ENCODE measurements at places on chromosomes 6 and 20.

DNA sequence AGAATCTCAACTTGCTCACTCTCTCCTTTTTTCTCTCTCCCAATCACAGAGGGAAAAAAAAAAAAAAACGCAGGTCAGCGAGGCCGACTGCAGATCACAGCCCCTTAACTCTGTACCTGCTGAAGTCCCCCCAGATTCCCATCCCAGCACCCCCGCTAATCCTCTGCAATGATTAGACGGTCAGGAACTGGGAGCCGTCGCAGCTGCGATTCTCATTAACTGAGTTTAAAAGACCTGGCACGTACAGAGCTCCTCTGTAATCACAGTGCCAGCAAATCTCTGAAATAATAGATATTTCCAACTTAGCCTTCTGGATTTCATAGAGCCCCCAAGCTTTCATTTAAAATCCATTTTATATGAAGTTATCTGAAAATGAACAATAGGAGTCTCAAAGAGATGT is 84.4 kb downstream of the ANKRD60 start:
- no peak for DNase-seq

GRCh38 chr20:21083825-21084325 is 22.3 kb downstream of the LINC00237 start:
- DNase-seq = no peak

GRCh38 chr6:160861824-160862223 is 129.7 kb upstream of the MAP3K4 start:
- DNase-seq = no peak

GRCh38 chr6:153511896-153512496 is 380.9 kb upstream of the RGS17 start:
- peak; percentile 3 for DNase-seq

DNA sequence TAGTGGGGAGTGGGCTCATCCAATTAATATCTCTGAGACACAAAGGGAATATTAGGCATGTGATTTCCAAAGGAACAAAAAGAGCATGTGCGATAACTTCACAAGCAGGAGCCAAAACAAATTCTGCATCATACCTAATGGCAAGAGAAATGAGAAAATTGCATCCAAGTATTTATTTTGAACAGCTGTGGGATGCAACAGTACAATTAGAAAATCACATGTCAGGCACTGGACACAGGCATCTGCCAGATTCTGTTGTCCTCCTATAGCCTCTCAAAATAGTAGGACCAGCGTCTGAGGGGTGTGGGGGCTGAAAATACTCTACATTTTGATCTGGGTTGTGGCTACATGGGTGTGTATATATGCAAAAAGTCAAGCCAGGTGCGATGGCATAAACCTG is 66.3 kb downstream of the EDN1 start:
- DNase-seq = no peak

DNA sequence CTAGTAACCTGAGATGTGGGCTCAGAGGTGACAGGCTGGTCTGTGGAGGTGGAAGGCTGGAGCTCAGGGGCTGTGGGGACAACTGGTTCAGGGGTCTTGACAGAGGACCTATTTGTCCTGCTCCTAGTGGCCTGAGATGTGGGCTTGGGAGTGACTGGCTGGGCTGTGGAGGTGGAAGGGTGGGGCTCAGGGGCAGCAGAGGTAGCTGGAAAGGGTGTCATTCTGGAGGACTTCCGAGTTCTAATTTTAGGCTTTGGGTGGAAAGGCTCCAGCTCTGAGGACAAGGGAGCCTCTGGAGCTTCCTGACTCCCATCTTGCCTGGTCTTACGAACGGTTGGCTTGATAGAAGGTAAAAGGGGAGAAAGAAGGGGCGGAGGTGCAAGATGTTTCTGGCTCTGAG is 11.5 kb downstream of the MDC1 start:
- no peak for DNase-seq

- DNase-seq = no peak
These were observed 708.2 kb downstream of the PRKN start for GRCh38 chr6:162019349-162019748.

DNA sequence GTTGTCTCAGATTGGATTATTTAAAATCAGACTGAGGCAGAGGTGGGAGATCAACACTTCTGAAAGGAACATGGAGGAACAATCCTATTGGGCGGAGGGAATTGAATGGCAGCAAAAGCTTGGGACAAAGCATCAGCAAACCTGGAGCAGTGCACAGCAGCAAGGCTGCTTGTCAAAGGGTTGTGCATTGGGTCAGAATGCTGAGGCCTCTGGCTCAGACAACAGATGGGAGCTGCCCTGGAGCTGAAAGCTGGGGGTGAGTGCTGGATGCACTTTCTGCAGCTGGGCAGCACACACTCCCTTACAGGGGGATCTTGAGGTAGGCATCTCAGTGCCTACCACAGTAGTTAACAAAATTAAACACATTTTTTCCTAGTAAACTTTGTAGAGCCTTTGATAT is 634.4 kb upstream of the MMS22L start:
- no peak for DNase-seq

DNA sequence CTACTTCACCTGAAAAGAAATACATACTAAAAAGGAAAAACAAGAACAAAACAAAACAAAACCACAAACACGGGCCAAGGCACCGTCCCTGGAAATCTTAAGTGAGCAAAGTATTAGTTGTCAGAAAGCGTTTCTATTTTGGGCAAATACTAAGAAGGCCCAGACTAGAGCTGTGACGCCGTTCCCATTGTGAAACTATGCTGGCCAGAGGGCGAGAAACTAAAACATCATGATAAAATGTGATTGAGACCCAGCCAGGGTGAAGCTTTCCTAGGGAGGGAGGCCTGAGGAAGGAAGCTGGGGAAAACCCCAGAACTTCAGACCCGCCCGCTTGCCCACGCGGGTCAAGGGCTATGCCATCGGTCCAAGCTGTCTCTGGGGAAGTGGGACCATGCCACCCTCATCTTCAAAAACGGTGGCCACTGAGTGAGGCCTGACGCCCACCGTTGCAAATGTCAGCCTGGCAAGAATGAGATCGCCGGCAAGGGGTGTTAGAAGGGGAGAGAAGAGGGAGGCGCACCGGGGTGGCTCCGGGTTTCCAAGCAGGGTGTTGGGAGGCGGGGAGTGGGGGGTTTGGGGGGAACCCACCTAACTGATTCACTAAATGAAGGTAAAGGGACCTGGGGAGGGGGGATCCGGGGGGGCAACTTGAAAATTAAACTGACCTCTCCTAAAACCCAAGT is 1950.9 kb upstream of the DEFB115 start:
- DNase-seq = peak; percentile 35

DNA sequence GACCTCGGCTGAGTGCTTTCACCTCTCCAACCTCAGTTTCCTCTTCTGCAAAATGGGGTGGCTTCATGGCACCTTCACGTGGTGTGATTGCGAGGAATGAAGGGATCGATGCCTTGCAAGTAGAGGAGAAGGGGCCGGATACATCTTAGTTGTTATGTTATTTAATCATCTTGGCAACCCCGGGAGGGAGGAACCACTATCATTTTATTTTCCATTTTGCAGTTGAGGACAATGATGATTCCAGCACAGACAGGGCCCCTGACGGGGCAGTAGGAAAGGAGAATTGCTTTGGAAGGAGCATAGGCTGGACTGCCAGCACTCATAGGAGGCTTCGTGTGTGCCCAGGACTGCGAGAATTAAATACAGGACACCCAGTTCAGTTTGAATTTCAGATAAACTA is 2.5 kb upstream of the PMEPA1 start:
- DNase-seq = no peak

GRCh38 chr6:13678255-13678983 is 33.2 kb downstream of the RANBP9 start:
- no peak for DNase-seq

GRCh38 chr20:5848711-5849505 is 98.7 kb downstream of the SHLD1 start:
- peak; percentile 61 for DNase-seq

DNA sequence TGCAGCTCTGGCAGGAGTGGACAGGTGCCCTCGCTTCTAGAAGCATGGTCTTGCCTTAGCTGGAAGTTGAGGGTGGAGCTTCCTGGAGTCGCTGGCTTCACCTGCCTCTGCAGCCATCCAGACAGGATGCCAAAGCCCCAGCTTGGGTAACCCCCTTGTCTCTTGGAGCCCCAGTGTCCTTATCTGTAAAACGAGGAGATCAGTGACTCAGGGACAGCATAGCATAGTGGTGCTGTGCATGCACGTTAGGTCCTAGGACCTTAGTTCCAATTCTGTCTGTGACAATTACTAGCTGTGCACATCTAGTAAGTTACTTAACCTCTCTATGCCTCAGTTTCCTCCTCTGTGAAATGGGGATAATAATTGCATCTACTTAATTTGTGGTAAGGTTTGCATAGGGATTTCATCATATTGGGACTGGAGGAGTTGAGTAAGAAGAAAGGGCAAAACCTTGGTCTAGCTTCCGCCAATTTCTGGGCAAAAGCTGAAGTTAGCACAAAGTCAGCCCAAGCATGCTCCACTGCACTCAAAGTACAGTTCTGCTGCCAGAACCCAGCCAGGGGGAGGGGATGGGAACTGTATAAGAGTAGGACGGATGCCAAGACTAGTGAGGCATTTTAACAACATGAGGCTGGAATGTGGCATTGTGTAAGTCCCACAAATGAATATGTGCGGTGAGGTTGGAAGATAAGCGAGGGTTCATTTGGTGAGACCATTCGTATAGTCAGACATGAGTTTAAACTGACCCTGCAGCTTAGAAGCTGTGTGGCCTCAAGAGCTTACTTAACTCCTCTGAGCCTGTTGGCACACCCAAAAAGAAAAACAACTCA is 24.5 kb downstream of the TOX2 start:
- no peak for DNase-seq

GRCh38 chr6:154773610-154774089 is 40.4 kb downstream of the SCAF8 start:
- peak; percentile 11 for DNase-seq

DNA sequence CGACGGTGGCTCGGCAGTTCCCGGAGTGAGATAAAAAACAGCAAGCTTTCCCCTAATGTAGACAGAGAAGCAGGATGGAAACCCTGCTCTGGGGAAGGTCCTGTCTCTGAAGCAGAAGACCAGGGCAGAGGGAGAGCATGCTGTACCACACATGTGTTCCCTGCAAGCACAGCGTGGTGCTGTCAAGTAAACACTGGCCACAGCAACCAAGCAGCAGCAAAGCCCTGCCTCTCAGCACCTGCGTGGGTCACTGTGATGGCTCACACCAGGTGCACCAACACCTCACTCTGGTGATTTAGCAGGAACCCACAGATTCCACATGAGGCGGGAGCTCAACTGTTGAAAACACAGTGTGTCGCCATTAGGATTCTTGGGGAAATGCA is 65.2 kb upstream of the TXNDC5 start:
- DNase-seq = no peak

DNA sequence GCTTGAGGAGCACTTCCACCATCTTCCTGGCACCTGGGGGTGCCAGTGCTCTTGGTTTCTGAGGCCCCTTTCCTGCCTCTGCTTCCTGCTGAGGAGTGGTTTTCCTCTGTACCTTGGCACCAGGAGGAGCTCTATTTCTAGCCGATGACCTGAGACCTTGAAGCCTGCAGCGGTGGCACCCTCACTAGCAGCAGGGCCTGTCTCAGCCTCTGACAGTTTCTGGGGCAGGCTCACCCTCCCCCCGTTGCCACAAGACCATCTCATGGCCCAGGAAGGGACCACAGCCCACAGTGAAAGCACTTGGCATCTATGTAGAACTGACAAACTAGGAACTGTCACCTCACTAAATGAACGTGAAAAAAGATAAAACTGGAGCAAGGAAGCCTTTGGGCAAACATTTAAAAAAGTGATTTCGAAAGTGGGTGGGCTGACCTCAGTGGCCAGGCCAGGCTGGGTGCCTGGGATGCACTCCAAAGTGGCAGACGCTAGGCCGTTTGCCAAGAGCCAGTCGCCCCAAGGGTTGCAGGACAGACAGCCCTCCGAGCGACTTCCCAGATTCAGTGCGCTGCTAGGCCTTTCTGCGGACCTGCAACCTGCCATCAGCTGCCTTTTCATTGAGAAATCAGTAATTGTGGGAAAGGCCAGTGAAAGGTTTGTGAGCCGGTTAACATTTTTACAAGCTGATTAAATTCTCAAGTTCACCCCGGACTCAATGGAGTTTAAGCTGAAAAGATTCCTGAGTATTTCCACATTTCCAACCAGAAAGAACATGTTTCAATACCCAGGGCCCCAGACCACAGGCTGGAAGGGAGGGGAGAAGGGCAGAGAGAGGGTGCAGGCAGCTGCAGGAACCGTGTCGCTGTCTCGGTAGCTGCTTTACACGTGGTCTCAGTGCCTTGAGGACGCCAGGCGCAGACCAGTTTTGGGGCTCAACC is 303.7 kb downstream of the ESR1 start:
- no peak for DNase-seq

GRCh38 chr6:87357479-87358196 is 13.0 kb downstream of the C6orf163 start:
- no peak for DNase-seq

DNA sequence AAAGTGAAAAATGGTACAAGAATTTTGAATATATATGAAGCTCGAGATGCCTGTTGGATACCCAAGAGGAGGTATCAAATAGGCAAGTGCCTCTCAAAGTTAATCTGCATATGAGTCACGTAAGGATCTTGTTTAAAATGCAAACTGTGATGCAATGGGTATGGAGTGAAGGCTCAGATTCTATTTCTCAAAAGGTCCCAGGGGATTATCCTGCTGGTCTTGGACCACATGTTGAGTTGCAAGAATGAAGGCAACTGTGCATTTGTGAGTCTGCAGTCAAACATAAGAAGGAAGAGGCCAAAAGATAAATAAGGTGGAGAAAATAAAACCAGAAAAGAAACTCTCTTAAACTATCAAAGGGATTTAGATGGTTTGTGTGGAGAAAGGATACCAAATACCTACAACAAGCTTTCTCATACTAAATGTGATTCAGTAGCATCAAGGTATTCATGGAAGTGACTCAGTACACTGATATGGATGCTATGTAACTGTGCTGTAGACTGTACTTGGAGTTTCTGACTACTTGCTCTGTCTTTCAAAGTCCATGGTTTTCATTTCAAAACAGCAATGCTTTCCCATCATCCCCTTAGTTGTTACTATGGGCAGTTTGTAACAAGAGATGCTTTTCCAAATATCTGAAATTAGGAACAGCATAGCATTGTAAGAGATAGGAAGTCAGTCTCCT is 106.3 kb downstream of the GFRAL start:
- no peak for DNase-seq

- no peak for DNase-seq
These were observed 55.6 kb upstream of the POLR1H start for GRCh38 chr6:30005482-30005881.

DNA sequence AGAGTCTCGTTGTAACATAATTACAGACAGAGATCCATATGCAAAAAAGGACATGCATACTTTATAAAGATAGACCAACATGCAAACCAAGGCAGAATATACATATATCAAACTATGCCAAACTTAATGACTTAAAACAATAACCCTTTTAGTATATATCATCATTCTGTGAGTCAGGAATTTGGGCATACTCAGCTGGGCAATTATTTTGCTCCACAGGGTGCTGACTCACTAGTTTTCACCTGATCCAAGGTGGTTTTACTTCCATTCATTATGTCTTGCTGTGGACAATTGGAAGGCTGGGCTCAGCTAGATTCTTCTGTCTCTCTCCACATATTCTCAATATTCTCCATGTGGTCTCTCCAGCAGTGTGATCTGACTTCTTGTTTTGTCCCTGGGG is 41.2 kb upstream of the RNF146 start:
- no peak for DNase-seq
